ENCODE measurements at places on chromosomes 13 and 19.

GRCh38 chr19:40411125-40411842 lies 1.9 kb downstream of the PRX start:
- no peak for DNase-seq

- no peak for DNase-seq
Observed at GRCh38 chr13:41512441-41512840, 55.1 kb downstream of the RGCC start.

- no peak for DNase-seq
Observed at GRCh38 chr19:57317503-57317902, 2.8 kb upstream of the ZNF543 start.

DNA sequence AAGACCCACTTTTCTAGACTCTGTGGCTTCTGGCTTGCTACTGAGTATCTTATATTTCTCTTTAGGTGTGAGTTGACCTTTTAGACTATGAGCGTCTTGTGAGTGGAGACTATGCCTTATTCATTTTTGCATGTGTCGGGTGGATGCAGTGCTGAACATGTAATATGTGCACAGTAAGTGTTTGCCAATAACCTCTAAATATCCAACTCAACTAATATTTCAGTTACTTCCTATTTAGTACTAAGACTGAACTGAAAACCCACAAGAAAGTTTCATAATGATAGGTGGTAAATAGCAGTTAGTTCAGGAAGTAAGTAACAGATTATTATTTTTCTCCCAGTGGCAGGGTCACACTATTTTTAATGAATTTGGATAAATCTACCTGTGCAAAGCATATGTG lies 269.3 kb downstream of the KCNRG start:
- DNase-seq = no peak

DNA sequence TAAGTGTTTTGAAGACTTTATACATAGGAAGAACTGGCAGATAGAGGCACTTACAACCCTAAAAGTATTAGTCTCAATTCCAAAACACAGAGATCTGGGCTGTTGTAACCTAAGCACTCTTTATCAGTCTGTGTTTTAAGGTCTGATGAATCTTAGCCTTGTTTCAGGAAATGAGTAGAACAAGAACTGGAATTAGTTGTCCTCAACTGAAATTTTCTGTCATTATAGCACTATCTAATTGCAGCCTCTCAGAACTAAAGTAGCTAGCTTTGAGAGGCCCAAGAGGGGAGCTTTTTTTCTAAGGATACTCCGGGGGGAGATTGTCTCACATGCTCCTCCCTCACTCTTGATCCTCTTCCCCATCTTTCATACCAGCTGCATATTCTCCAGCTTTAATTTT lies 13.1 kb downstream of the HNRNPM start:
- DNase-seq = no peak

DNA sequence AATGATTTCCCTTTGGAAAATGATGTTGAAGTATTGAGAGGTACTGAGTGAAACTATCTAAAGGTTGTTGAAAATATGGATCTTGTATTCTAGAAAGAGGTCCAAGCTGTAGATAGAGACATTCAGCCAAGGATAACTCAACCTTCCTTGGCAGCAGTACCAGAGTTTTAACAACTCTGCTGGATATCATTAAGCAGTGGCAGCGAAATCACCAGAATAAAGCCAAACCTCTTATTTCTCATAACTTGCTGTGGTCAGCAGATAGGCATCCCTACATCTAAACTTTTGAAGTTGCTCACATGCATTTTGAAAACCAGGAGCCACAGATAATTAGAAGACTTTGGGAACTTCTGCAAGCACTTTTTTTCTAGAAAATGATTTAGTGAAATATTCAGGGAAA lies 559.8 kb downstream of the IRS2 start:
- DNase-seq = no peak

- DNase-seq = no peak
Observed at GRCh38 chr19:18068395-18068794, 18.3 kb downstream of the IL12RB1 start.

- no peak for DNase-seq
Observed at GRCh38 chr19:14412996-14413692, 6.0 kb downstream of the DDX39A start.

- DNase-seq = no peak
Observed at GRCh38 chr19:1622541-1622940, 17.3 kb upstream of the UQCR11 start.

DNA sequence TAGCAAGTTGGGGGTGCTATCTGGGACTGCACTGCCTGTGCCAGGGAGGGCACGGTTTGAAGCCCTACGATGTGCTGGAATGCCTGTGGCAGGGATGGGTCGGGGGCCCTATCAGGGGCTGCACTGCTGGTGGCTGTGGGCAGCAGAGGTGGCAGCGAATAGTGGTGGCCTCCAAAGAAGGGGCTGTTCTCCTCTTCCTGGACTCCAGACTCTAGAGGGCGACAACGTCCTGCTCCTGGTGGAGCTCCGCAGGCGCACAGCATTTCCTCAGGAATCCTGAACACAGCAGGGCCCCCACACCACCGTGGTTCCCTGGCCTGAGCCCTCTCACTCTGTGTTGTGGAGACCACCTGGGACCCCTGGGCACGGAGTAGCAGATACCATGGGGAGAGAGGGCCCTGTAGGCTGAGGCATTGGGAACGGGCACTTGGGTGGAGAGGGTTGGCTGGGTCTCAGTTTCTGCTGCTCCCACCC lies 145.6 kb downstream of the TNFRSF19 start:
- no peak for DNase-seq

DNA sequence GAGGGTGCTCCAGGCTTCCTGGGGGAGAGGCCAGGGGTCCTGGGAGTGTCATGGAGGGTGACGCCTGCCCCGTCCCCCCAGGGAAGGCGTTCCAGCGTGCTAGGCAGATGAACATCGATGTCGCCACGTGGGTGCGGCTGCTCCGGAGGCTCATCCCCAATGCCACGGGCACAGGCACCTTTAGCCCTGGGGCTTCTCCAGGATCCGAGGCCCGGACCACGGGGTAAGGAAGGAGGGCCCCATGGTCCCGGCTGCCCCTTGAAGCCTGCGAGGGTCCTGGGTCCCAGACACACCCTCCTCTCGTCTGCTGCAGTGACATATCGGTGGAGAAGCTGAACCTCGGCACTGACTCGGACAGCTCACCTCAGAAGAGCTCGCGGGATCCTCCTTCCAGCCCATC lies 11.4 kb downstream of the PTGER1 start:
- DNase-seq = no peak

DNA sequence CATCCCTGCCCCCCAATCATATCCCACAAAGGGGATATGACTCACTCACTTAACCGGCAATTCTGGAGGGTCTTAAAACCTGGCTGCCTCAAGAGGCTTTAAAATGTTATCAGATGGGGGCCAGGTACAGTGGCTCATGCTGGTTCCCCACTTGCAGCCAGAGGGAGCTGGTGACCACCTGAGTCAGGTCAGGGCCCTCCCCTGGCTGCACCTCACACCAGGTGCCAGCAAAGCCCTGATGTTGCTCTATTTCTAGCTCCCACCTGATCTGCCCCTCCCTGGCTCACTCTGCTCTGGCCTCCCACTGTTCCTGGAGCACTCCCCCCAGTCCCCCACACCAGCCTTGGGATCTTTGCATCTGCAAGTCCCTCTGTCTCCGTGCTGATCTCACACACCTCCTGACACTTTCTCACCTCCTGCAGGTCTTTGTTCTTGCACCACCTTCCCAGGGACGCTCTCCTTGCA lies 14.2 kb downstream of the HPN start:
- DNase-seq = no peak

DNA sequence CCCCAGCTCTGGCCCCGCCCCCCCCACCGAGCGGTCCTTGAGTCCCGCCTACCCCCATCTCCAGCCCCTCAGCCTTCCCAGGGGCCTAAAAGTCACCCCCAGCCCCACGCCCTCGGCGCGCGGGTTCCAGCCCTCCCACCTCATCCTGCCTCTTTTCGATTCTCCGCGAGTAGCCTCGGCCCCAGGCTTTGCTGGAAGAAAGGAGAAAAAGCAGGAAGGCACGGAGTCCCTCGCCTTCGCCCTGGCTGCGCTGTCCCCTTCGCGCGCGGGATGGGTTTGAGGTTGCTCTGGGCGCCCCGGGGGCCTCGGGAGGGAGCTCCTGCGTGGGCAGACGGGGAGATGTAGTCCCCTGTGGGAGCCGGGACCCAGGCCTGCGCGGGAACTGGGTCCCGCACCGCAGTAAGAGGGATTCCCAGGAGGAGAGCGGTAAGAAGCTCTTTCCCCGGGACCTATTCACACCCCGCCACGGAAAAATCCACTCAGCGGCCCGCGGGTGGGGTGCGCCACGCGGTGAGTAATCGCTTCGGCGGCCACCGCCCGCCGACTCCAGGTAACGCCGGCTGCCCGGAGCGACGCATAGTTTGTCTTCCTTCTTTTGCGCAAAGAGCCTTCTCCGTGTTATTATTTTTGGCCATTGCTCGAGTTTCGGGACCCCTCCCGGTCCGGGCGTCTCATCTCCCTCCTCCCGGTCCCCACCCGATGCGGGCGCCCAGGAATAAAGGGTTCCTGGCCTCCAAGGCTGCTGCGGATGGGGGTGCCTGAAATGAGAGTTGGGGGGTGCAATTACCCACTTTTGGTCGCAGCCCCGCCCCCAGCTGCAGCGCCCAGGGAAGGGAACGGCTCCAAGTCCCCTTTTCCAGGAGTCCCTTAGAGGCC lies 865 bp upstream of the CRLF1 start:
- no peak for DNase-seq

DNA sequence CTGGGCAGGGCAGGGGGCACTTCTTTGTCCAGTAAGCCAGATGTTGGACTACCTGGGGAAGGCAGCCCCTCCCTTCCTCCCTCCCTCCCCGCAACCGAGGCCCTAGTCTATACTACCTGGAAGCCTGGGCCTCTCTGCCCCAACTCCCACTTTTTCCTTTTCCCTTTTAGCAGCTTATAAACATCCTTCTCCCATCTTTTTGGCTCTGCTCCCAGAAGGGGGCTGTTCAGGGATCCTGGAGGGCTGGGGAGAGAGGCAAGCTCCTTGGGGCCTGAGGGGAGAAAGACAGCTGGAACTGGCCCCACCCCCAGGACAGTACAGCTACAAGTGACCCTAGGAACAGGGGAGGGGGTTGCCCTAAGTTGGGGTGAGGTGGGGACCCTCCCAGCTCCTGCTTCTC lies 44.9 kb downstream of the LYL1 start:
- no peak for DNase-seq

DNA sequence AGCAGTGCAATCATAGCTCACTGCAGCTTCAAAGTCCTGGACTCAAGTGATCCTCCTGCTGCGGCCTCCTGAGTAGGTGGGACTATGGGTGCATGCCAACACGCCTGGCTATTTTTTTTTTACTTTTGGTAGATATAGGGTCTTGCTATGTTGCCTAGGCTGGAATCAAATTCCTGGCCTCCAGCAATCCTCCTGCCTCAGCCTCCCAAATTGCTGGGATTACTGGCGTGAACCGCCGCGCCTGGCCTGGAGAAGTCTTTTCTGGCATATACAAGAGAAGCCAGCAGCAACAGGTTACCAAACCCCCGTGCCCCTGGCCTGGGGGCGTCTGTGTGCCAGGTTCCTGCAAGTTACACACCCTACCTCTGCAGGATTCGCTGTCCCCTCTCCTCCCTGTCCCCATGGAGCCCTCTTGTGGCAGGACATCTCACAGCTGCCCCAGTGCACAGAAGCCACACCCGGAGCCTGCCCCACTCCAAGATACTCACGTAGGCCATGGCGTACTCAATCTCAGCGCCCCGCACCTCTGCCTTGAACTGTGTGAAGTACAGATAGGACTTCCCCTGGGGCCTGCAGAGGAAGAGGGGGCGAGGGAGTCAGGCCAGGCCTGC lies 9.9 kb downstream of the MYDGF start:
- no peak for DNase-seq

DNA sequence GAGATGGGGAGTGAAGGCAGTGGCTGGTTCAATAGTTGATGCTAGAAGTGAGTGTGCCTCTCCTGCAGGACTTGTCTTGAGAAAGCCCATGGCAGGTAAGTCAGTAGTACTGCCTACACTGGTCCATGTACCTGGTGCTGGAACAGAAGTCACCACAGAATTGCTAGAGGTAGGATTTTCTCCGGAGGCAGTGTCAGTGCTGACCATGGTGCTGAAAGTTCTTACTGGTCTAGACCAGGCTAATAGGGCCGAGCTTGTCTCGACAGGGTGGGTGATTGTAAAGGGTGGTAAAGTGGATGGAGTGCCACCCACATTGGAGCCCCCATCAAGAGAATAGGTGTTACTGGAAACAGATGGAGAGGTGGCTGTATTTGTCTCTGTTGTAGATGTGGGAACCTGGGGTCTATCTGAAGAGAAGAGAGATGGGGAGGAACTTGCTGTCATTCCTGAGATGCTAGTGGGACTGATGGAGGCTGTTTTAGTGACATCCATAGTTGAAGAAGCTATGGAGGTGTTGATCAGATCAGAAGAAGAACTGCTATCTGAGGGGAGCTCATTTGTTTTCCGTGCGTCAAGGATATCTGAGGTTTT lies 36.6 kb downstream of the MUC16 start:
- DNase-seq = no peak

- no peak for DNase-seq
Observed at GRCh38 chr13:47112205-47112902, 215.5 kb upstream of the HTR2A start.

- no peak for DNase-seq
Observed at GRCh38 chr19:47209319-47210179, 21.4 kb downstream of the BBC3 start.

DNA sequence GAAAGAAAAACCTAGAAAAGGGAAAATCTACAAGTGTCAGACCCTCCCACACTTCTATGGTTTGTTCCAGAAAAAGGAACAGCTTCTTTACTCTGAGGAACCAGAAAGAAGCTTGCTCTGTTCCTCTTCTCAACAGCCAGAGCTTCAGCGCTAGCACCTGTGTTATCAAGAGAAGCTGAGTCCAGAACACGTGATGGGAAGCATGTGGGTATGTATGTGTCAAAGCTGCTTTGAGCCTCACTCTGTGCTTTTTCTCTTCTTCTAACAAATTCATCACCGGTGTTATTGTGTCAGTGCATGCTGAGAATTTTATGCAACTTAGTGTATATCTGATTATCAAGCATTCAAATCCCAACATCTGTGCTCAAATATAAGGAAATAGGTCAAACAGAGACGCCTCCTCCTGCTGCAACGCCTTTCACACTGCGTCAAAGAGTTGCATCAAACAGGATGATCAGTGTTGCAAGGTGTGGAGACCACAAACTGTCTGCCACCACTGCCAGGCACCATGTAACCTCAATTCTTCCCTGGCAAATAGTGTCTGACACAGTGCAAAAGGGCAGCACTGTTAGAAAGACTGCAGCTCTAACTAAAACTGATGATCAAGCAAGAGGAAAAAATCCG lies 83.9 kb downstream of the LRRC63 start:
- DNase-seq = no peak

DNA sequence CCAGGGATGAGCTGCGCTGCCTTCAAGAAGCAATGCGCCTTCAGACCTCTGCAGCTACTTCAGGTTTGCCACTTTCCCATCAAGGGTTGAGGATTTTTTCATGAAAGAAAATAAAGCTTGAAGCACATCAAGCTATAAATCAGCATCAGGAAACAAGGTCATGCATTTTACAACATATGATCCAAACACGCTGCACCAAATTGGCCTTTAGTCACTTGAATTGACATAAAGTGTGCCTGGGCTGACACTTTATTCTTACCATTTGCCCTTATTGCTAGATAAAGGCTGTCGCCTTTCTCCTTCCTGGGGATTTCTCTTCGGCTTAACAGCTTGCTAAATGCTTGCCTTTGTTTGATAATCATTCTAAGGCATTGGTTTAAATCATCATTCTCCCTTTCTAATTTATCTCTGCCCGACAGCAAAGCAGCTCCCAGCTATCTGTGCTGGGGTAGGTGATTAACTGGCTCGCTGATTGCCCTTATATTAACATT lies 87.7 kb downstream of the LHFPL6 start:
- DNase-seq = no peak
